ENCODE measurements at places on chromosomes 6 and 20.

DNA sequence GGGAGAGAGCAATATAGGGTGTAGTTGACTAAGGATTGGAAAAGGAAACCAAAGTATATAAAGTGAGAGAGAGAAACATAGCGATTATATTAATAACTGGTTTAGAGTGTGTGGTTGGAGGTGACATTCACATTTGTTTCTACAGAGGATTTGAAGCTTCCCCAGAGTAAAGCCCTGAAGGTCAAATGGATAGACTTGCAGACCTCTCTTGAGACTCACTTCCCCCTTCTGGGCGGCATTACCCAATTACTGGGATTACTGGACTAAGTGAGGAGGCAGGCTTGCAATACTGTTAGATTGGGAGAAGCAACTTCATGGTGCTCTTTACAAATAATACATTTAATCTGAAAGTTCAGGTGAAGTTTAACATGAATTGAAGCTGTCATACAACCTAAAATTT lies 10.7 kb downstream of the FIG4 start:
- DNase-seq, result peak; percentile 24

- DNase-seq, result no peak
These were observed 887 bp downstream of the TSPYL1 start for GRCh38 chr6:116278854-116279231.

DNA sequence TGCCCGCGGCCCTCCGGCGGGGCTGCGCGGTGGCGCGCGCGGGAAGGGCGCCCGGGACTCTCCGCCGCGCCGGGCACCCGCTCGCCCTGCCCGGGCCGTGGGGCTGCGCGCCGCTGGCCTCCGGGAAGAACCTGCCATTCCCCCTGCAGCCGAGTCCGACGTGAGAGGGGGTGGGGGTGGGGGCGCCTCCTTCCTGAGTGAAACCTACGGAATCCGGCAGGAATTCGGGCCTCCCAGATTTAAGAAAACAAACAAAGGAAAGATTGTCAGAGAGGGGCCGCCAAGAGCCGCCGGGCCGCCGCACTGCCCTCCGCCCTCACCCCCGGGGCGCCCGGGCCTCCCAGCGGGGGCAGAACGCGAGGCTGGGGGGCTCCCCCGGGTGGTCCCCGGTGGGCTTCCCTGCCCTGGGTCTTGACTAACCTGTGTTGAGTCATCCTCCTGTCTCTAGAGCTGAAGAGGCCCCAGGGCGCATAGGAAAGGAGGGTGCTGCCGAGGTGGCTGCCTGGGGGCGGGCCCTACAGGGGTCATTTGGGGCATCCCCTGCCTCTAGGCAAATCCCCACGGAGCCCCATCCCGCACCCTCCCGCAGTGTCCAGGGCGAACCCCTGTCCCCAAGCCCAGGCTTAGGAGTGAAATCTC lies 42.2 kb upstream of the FOXP4 start:
- DNase-seq, result peak; percentile 22

DNA sequence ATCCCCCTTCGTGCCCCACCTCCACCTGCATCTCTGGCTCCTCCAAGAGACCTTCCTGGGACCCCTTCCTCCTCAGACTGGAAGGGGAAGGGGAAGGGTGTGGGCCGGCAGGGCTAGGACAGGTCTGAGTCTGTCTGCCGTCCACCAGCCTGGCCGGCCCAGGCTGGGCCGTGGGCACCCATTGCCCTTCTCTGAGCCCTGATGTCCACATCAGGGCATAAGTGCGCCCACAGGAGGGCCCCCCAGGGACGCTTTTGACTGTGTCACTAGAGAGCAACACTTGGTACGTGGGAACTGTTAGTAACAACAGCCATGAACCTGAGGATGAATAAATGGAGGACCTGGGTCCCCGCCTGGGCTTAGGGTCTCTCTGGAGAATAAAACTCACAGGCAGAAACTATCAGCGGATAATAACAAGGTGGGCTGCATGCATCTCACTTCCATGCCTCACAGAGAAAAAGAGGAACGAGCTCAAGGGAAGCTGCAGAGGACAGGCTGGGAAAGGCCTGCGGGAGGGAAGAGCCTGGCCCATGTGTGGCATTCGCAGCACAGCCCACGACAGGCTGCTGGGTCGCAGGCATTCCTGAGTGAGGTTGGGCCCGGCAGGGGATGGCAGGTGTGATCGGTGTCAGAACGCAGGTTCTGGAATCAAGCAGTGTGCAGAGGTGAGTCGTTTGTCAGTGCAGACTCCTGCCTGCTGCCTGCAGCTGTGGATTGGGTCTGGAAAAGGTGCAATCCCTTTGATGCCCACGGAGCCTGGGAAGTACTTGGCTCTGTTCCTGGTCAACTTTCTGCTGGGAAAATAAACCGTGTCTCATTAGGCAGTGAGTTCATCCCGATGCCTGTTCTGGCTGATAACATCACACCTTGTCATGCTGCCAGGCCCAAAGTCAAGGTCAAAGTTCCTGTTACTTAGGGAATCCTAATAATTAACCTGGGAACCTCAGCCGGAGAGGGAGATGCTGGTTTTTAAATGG lies 60.9 kb downstream of the BCAS4 start:
- DNase-seq, result peak; percentile 50

GRCh38 chr6:159788753-159789376 lies 537 bp downstream of the TCP1 start:
- peak; percentile 44 for DNase-seq

All from amniotic epithelial cell (primary cell).